ENCODE measurements at places on chromosomes 1 and 21.

DNA sequence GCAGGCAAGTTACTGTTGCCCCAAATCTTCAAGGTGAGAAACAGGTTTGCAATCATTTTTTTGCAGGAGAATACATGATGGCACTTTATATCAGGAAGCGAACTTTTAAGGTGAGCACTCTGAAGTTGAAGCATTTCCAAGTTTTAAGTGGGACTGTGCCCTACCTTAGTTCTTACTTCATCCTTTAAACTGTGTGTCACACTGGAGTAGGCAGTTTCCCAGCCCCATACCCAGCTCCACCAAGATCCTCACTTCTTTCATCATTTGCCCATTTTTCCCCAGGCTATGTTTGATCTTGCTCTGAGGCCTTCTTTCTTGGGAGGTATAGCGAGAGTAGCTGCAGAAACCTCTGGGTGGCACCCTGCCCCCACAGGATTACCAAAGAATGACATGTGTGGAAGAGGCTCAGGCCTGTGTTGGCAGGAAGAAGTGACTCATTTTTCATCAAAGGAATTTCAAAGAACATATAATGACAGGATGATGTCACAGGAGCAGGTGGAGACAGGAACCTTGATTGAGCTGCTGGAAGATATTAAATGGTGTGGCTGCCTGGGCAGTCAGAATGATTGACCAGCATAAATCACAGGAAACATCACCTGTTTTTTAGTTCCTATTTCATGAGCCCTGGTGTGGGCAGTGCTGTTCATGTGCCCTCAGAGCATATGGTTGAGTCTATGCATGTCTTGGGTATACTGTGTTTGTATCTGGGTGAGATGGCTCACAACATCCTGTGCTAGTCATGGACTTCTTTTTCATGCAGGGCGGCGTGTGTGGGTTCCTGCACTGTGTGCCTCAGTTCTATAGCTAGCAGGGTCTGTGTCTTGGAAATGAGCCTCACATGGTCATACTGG is 20.8 kb upstream of the MACF1 start:
- peak; percentile 80 for DNase-seq

DNA sequence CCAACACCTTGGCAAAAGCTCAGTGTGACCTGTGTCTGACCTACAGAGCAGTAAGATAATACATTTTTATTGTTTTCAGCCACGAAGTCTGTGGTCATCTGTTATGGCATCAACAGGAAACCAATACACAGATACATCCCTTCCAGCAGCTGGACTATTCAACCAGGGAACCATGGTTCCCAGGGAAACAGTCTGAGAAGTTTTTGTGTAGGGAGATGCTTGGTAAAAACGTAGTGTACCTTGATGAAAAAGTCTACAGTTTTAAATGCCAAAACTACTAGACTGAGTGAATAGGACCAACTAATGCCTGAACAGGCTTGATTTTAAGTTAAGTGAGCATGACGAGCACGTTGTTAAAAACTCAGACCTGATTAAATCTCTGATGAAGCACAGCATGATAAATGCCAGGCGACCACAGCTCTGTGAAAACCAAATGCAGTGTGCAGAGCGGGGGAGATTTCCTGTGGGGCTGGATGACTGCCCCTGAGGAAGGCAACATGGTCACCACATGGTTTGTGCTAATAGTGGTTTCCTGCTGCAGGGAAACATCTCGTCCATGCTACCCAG is 228.9 kb downstream of the TNR start:
- no peak for DNase-seq

- DNase-seq: peak; percentile 8
Measured at GRCh38 chr1:11571906-11572616, 82.2 kb downstream of the FBXO2 start.

GRCh38 chr1:182129398-182129797 is 67.9 kb upstream of the ZNF648 start:
- no peak for DNase-seq

DNA sequence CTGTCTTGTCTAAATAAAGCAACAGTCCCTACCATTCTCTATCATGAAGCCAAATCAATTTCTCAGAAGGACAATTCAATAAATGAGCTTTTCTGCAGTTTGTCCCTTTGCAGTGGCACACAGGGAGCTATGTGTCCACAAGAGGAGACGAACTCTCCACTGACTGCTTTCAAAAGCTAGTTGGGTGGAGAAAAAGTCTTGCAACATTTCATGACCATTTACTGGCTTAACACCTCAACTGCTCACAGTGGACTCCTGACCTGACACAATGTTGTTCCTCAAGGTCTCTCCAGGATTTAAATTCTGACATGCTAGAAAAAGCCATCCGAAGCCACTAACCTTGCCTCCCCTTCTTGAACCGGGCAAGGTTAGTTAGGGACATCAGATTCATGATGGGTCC is 111.7 kb downstream of the TIAM1 start:
- DNase-seq: no peak

DNA sequence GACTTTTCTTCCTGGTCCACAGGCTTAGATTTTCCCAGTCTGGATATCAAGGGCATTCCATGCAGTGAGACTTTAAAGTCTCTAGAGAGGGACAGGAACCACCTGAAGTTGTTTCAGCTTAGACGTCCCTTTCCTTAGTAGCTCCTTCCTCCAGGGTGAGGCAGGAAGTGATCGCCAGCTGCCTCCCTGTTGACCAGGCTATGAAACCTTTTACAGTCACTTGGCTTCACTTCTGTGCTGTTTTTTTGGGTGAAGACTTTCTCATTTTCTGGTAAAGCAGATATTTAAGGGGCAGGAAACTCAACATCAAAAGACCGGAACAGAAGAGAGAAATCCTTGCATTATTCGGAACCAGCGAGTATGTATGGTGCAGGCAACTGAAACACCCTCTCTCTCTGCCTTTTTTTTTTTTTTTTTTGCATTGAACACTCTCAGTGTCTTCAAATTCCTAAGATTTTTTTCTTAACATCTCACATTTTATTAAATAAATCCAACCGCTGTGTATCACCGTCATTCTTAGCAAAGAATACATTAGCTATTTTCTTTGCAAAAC is 234.6 kb upstream of the IRF2BP2 start:
- no peak for DNase-seq

DNA sequence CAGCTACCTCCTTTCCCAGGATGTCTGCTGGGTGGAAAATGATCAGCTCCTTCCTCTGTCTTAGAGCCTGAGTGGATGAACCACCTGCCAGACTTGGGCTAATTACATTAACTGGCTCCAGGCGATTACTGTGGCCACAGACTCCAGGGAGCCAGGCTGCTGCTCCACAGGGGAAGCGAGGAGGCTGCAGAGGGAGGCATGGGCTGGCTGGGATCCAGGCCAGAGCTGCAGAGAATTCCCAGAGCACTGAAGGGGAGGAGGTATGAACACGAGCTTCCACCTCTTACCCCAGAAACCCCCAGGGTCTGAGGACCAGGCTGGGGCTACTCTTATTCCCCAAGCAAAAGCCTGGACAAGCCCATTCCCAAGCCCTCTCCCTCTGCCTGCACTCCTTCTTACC is 136.0 kb upstream of the KLHDC7A start:
- no peak for DNase-seq

DNA sequence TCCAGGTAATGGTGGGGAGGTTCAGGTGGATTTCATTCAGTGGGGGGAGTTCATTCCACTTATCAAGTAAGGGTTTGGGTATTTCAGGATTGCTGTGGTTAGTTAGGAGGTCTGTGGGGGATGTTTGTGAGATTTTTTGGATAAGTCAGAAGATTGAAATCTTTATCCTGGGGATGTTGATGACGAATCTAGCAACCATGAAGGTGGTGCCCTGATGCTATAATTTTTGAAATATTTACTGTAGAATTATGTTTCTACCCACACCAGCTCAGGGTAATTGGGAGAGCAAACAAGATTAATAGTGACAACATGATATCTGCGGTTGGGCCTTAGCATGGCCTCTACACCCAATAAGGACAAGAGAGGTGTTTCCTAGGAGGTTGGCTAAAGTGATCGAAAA is 28.3 kb downstream of the SUCO start:
- DNase-seq: no peak

DNA sequence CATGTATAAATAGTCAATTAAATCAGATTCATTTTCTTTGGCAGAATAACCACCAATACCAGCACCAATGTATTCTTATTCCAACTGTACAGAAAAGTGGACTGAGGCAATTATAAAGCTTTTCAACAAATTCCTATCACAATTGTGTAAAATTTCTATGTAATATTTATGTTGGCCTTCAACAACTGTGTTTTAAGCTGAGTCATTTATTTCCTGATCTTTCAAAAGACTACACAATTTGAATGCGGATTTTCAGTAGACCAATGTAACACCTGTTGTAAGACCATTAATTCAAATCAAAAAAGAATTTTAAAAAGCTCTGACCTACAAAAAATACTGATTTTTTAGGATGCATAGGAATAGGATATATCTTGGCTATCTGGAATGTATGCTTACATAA is 25.5 kb downstream of the GPATCH2 start:
- DNase-seq: no peak

DNA sequence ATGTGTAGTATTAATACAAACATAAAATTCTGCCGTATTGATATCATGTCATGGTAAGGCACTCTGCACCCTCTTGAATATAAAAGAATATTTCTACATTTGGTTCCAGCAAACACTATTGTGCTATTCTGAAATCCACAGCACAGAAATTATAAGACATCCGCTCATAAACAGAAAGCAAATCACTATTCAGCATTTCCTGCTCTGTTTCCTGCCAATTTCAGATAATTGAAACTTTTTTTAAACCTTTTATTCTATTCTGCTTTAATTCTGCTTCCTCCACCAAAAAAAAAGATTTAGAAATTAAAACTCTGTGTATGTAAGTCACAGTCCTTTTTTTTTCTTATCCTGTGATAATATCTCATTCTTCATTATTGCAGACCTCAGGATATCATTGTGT is 39.6 kb upstream of the PLEKHO1 start:
- DNase-seq: no peak
